Mesendoderm (in vitro differentiated cells): ENCODE measurements at places on chromosomes 1 and 21.

- DNase-seq = peak; percentile 81
Measured at GRCh38 chr21:36104317-36105300, 30.3 kb upstream of the CBR3 start.

DNA sequence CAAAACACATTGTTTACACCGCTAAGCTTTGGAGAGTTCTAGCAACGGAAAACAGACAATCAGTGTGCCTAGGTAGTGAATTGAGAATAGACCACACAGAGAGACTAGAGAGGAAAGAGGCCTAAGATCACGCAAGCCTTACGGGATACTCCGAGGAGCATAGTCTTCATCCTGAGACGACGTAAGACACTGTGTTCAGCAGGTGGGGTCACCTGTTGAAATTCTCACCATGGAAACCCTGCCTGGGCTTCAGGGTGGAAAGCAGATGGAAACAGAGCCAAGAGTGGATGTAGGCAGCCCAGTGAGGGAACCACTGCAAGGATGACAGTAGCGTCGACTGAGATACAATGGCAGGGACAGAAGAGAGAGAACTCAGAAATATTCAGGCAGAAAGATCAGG is 40.2 kb downstream of the COA6 start:
- DNase-seq = no peak

- DNase-seq = no peak
Measured at GRCh38 chr1:53592985-53593757, 134.0 kb downstream of the DMRTB1 start.

DNA sequence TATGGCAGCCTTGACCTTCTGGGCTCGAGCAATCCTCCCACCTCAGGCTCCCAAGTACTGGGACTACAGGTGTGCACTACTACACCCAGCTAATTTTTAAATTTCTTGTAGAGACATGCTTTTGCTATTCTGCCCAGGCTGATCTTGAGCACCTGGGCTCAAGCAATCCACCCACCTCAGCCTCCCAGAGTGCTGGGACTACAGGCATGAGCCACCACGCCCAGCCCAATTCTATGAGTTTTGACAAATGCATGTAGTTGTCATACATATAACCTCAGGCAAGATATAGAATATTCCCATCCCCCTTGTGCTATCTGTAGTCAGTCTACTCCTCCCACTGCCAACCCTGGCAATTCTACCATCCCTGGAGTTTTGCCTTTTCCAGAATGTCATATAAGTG is 38.7 kb upstream of the TTC22 start:
- no peak for DNase-seq

DNA sequence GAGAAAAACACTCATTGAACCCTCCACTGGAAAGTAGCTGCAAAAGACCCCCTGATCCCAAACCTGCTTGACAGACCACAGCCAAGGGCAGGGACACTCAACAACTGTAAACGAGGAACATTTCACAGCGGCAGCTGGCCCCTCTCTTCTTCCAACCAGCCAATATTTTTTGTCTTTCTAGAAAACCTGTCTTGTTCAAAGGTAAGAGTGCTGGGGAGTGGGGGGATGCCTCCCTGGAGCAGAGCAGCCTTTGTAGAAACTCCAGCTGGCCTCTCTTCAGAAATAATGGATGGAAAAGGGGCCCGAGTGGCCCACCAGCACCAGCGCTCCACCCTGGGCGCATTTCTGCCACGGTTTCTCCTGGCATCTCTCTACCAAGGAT is 384.0 kb downstream of the RRAGC start:
- no peak for DNase-seq

DNA sequence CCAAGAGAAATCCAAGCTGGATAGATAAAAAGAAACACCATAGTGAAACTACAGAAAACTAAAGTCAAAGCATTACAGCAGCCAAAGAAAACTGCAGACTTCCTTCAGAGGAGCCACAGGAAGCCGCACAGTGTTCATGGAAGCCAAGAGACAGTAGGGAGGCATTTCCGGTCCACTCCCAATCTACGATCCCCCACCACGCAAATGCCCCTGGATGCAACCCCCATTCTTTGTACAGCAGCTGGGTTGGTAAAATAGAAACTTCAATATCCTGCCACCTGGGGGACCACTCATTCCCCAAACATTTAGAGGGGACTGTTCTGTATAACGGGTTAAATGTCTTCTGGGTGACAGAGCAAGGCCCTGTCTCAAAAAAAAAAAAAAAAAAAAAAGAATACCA is 43.9 kb upstream of the TSPEAR start:
- no peak for DNase-seq

- no peak for DNase-seq
Measured at GRCh38 chr1:222996310-222996975, 146.6 kb downstream of the TLR5 start.

- DNase-seq = no peak
Measured at GRCh38 chr1:235968831-235969230, 96.1 kb downstream of the NID1 start.

- DNase-seq = no peak
Measured at GRCh38 chr1:41327383-41327999, 33.7 kb upstream of the FOXO6 start.
